DMS 273 treated with DMSO at 0.1 percent for 48 hours (cell line): ENCODE measurements at places on chromosomes 13 and 19.

DNA sequence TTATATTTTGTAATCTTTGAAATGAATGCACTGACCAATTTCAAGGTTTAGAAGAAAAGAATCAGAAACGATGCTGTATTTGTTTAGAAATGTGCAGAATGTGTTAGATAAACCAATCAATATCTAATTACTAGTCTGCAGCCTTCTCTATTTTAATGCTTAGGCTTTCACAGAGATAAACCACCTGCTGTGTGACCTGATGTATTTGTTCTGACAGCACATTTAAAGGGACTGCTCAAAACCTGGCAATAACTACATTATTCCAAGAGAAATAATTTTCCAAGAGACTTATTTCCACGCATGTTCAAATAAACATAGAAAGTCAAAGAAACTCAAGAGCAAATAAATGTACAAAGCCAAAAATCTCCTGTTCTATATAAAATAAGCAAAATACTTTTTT is 641.6 kb upstream of the PCDH20 start:
- no peak for DNase-seq

GRCh38 chr19:53461866-53462265 is 5.7 kb upstream of the ZNF813 start:
- DNase-seq, result no peak

DNA sequence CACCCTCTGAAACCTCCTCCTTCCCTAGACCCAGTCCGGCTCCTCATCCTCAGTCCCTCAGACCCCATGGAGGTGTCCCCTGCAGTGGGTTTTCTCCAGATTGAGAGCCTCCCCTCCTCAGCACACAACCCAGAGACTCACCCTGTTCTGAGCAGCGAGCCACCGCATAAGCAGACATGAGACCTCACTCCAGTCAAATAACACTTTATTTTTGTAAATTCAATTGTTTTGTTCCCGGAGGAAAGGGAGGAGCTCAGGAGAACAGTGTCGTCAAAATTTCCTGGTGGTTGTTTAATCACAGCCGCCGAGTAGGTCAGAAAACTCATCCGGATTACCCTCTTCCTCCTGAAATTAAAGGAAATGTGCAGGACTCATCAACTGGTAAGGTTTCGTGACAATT is 57.5 kb downstream of the ERICH4 start:
- no peak for DNase-seq

- DNase-seq, result no peak
Observed at GRCh38 chr19:37695144-37695899, 24.2 kb downstream of the ZNF607 start.

DNA sequence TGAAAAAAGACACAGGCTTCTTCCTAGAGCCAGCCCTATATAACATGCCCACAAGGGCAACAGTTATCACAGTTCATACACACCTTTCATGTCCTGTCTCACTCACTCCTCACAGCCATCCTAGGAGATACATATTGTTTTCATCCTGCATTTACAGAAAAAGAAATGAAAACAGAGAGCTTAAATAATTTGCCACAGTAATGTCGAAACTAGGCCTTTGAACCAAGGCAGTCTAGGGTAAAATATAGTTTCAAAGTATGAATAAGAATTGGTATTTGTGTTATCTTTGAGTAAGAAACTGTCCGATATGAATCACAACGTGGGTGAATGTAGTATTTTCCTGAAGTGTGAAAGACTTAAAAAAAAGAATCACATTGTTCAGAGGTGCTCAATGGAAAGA is 26.8 kb downstream of the CLDN10 start:
- no peak for DNase-seq

GRCh38 chr13:40145139-40145538 is 489.7 kb downstream of the COG6 start:
- DNase-seq, result no peak

GRCh38 chr19:41872384-41872774 is 4.7 kb upstream of the CD79A start:
- no peak for DNase-seq

GRCh38 chr13:93716623-93717022 is 490.0 kb downstream of the GPC6 start:
- DNase-seq, result no peak

DNA sequence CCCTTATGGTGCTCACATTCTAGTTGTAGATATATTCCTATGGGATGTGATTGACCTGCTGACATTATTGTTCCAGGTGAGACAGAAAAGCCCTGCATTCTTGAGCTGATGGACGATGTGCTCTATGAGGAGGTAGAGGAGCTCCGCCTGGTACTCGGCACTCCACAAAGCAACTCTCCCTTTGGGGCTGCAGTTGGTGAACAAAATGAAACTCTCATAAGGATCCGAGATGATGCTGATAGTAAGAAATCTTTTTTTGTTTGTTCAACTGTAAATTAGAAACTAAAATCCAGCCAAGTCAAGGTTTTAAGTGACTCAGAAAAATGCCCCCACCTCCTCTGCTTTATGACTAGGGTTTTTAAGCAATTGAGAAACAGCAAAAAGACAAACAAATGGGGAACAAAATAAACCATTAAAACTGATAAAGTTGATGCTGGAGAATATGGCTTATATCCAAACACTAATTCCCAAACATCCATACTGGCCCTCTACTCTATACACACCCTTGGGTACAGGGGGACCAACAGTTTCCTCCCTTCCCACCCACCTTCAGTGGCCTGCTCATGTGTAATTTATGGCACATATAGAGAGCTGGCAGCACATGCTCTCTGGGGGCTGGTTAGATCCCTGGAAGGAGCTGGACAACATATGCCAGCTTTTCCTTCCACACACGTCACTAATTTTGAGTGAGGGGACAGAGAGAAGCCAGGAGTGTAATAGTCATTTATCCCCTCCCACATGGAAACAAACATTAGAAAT is 139.6 kb downstream of the STOML3 start:
- no peak for DNase-seq

DNA sequence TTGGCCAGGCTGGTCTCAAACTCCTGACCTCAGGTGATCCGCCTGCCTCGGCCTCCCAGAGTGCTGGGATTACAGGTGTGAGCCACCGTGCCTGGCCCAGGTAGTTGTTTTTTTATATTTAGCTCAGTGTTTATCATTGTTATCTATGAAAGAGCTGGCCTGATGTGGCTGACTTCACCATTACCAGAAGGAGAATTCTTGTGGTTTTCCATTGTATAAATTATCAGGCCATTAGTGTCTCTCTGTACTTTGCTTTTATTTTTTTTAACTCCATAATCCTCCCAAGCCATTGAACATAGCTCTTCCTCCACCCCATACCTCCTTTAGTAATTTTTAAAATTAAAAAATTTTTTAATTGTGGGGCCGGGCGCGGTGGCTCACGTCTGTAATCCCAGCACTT is 24.2 kb downstream of the CERS4 start:
- no peak for DNase-seq

- DNase-seq, result no peak
Observed at GRCh38 chr19:3034656-3035541, 5.8 kb upstream of the TLE2 start.

- DNase-seq, result no peak
Observed at GRCh38 chr13:104281910-104282309, 1215.7 kb upstream of the SLC10A2 start.
